ENCODE measurements at places on chromosomes 16 and 17.

DNA sequence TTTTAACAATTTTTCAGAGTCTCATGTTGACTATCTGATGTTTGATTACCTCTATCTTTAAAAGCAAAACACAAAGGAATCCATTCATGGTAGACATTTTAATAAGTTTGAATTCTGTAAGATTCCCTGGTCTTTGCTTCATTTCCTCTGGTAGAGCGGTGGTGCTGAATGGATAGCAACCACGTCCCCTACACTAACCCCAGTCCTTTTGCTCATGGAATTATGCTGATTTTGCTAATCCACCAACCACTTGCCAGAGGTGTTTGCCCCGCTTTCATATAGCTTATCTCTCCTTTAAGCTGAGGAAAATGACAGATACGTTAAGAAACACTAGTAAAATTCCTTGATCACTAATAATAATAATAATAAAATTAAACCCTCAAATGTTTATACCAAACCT is 9.5 kb downstream of the KCNJ16 start:
- no peak for DNase-seq

- DNase-seq = no peak
Measured at GRCh38 chr16:50476486-50477255, 71.5 kb upstream of the NKD1 start.

DNA sequence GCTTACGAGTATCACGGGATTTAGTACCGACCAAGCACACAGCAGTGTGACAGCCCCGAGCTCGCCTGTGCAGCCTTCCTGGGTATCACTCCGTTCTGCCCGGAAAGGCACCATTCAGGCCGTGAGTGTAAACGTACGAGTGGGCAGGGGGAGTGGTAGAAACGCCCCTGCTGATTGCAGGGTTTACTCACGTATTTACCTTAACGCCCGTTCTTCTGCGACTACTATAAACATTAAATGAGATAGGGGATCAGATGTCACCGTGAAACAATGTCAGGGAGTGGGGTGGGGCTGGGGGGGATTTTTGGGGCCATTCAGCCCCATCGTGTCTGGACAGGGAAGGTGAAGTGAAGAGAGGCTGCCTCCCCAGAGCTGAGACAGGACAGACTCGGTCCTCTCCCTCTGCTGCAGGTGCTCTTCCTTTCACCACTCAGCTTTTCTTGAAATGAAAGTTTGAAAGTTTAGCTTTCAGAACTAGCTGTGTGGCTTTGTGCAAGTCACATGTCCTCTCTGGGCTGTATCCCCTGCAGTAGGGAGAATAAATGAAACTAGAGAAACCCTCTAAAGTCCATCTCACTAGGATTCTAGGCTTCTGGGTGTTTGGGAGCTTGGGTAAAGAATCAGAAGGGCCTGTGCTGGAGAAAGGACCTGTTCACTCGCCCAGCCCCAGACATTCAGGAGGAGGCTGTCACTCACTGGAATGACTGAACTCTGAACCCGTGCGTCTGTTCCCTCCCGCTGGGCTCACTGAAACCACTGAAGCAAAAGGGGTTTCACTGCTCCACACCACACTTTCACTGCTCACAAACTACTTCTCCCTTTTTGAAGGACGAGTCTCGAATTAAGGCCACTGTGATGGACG is 66.7 kb downstream of the RPA1 start:
- DNase-seq = no peak

- DNase-seq = no peak
Measured at GRCh38 chr16:69217433-69217832, 30.5 kb downstream of the SNTB2 start.

DNA sequence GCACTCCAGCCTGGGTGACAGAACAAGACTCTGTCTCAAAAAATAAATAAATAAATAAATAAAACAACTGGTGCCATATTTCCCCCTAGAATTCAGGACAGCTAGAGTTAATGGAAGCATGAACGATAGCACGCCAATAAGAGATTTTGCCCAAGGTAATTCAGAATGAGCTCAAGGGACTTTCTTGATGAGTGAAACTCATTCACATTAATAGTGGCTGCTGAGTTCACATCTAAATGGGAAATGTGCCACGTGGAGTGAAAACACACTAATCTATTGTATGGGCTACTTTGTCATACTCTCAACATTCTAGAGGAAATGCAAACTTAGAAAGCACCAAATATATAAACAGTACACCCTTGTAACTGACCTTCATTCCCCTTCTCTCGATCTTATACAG is 47.4 kb upstream of the PSMD7 start:
- no peak for DNase-seq

DNA sequence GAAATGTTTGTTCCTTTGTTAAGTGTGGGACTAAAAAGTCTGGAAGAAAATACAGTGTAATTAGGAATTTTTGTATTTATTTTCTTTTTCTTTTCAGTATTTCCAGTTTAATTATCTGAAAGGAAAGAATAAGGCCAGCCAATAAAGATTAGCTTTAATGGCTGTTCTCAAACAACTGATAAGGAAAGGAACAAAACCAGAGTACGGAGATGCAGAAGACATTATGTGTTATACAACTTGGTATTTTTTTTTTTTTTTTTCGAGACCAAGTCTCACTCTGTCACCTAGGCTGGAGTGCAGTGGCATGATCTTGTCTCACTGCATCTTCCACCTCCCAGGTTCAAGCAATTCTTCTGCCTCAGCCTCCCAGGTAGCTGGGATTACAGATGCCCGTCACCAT is 47.5 kb downstream of the SNTB2 start:
- DNase-seq = no peak

GRCh38 chr17:12472252-12473173 is 193.2 kb upstream of the MYOCD start:
- DNase-seq = no peak
